ENCODE measurements at places on chromosomes 1 and 21. TPM values are rescaled to one million over a fixed set of nuclear protein-coding genes. Genes with fewer than 3 reads are reported as not detected.

Gene RASSF5
- 177 TPM for total RNA-seq

Gene HOOK1
- 19.0 TPM for total RNA-seq

Gene GNG12
- total RNA-seq = 0.35 TPM

Gene SLC22A15
- total RNA-seq = 0.84 TPM

Gene IL19
- not detected for total RNA-seq

Gene CYP2J2
- total RNA-seq = 1.8 TPM

- no peaks in the 10 kb centered on the region for H3K4me1 ChIP-seq
- H3K36me3 ChIP-seq = no peaks in the 10 kb centered on the region
- no peak overlapping the region for H3K27ac ChIP-seq
- peaks cover 4% of the 10 kb centered on the region for H3K27me3 ChIP-seq
- DNase-seq = no peak
Observed at GRCh38 chr1:64082459-64082858, 121.0 kb upstream of the UBE2U start.

- no peak overlapping the region for H3K27ac ChIP-seq
- no peak for DNase-seq
- no peaks in the 10 kb centered on the region for H3K36me3 ChIP-seq
Observed at GRCh38 chr1:111734856-111735255, 4.3 kb downstream of the INKA2 start.

- H3K27me3 ChIP-seq = no peaks in the 10 kb centered on the region
- H3K4me1 ChIP-seq = no peaks in the 10 kb centered on the region
- H3K4me3 ChIP-seq = no peak overlapping the region
- DNase-seq = no peak
Observed at GRCh38 chr21:17699524-17700189, 87.0 kb upstream of the BTG3 start.

GRCh38 chr1:27111626-27112573, 43.0 kb downstream of the SLC9A1 start:
- H3K36me3 ChIP-seq = peaks cover 3% of the 10 kb centered on the region
- H3K27me3 ChIP-seq = no peaks in the 10 kb centered on the region
- DNase-seq = peak; percentile 80

GRCh38 chr21:26171258-26172100, 909 bp upstream of the APP start:
- H3K27me3 ChIP-seq = no peaks in the 10 kb centered on the region
- DNase-seq = no peak
- H3K36me3 ChIP-seq = no peaks in the 10 kb centered on the region
- H3K27ac ChIP-seq = no peak overlapping the region
- peaks cover 16% of the 10 kb centered on the region for H3K4me1 ChIP-seq
